ENCODE measurements at places on chromosomes 11 and 22. TPM values are rescaled to one million over a fixed set of nuclear protein-coding genes. Genes with fewer than 3 reads are reported as not detected.

GRCh38 chr11:43541993-43542392 lies 138.5 kb upstream of the HSD17B12 start:
- no peak for DNase-seq

- no peak for DNase-seq
These were observed 359.3 kb downstream of the TBC1D22A start for GRCh38 chr22:47121791-47122190.

DNA sequence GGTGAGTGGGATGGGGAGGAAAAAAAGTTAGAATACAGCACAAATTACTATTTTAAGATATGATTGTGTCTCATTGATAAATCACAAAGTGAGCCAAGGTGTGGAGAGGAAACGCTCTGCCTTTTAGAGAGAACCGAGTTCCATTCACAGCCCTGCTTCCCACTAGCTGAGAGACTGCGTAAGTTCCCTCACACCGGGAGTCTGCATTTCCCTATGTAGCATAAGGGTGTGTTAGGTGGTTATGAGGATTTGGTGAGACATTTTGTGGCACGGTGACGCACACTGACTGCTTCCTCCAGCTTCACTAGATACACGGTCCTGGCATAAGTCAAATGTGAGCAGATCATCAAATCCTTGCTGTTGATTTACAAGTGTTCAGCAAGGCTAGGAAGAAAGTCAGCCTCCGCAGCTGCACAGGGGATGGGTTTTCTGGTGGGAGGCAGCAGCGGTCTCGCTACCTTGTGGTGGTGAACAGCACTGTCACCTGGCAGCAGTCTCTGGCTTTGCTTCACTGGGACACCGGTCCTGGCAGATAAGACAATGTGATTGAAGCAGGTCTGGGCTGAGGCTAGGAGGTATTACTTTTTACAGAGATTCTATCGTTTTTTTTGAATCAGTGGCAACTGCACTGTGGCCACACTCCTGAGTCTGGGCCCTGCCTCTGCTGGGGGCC lies 312.2 kb upstream of the B3GAT1 start:
- no peak for DNase-seq

DNA sequence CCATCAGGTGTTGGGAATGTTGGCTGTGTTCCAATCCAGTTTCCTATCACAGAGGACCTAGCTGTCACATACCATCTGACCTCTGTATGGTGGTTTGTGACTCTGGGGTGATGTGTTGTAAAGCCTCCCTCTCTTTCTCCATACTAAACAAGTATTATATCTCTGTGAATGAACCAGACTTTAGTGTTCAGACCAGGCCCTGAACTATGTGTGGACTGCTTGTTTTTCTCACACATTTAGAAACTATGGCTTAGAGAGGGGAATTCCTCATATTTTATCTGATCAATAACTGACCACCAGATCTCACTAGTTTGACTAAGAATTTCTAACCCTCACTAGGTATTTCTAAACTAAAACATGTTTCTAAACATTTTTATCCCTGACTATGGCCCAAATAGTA lies 17.5 kb downstream of the NCR3LG1 start:
- no peak for DNase-seq

- DNase-seq: no peak
These were observed 15.9 kb downstream of the MCAT start for GRCh38 chr22:43127166-43127908.

GRCh38 chr11:10518891-10519290 lies 22.1 kb downstream of the RNF141 start:
- DNase-seq: no peak

DNA sequence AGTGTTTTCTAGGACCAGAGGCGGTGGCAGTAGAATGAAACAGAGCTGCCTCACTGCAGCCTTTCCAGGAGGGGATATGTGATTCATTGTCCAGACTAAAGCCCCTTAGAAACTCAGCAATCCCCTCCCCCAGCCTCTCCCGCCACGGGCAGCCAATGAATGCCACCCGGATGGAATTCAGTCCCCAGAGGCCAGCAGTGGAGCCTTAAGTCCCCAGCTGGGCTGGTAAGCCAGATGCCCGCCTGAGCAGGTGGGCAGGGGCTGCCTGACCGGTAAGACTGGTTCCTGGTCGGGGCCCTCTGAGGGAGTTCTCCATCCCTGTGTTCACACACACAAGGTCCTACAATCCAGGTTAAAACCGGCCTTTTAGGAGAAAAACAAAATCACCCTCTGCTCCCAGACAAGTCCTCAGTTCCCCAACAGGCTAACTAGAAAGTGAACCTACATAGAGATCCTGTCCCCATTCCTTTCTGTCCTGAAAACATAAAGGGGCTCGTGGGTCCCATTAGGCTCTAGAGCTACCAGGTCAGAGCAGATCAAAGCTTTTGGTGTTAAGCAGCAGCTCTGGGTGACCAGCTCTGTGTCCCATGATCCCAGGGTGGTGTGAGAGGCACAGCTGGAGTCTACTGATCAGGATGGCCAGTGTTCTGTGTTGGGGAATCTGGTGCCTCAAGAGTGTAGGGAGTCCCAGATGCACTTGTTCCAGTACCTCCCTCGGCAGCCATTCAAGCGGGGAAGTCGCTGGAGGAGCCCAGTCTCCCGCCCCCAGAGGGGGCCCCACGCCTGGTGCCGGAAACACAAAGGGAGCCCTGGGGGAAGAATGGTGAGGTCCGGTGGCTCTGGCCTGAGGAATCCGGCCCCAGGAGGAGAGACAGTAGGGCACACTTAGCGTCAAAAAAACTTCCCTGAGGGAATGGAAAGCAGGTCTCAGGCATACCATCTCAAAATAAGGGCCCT lies 2.6 kb downstream of the PATZ1 start:
- DNase-seq: no peak

GRCh38 chr11:78179459-78180071 lies 8.9 kb downstream of the KCTD21 start:
- DNase-seq: no peak

- DNase-seq: no peak
These were observed 36.1 kb downstream of the CDON start for GRCh38 chr11:126026579-126026978.

DNA sequence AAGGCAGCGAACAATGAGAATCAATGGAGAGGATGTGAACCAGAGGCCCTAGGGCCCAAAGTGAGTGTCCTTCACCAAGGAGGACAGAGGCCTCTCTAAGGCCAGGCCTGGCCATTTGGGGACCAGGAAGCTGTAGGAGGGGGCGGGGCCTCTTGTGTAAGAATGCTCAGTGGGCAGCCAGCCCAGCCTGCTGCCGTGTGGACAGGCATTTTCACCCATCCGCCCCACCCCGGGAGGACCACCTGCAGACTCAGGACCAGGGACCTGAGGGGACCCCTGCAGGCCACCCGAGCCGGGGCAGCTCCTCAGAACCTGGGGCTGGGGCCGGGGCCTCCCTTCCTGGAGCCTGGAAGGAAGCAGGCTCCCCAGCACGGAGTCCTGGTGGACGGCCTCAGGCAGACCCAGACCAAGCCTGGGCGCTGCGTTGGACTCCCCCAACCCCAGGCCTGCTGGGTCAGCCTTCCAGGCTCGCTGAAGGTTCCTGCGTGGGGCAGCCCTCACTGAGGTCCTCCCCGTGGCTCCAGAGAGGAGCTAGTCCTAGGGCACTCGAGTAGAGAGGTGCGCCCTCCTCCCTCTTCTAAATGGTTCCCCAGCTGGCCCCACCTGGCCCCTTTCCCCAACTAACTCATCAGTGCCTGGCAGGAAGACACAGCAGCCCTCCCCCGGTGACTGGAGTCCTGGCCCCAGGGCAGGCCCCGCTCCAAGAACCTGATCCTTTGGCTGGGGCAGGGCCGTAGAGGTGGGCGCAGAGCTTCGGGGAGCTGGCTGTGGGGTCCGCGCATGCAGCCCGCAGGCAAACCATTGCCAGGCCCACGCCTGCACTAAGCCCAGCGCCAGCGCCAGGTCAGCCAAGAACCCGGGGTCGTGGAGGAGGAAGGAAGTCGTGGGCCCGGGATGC lies 1.5 kb upstream of the TRABD start:
- DNase-seq: no peak

DNA sequence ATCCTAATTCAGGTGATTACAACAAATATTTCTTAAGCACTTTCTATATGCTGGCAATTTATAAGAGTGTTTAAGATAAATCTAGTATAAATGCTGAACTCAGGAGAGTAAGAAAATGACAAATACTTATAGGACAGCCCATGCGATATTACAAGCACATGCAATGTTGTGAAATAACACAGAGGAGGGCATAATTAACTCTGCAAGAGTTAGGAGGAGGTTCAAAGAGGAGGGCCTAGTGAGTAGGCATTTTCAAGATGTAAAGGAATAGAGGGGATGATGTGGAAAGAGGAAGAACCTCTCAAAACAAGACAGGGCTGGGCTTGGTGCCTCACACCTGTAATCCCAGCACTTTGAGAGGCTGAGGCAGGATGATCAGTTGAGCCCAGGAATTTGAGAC lies 37.1 kb upstream of the IL17RA start:
- DNase-seq: no peak

DNA sequence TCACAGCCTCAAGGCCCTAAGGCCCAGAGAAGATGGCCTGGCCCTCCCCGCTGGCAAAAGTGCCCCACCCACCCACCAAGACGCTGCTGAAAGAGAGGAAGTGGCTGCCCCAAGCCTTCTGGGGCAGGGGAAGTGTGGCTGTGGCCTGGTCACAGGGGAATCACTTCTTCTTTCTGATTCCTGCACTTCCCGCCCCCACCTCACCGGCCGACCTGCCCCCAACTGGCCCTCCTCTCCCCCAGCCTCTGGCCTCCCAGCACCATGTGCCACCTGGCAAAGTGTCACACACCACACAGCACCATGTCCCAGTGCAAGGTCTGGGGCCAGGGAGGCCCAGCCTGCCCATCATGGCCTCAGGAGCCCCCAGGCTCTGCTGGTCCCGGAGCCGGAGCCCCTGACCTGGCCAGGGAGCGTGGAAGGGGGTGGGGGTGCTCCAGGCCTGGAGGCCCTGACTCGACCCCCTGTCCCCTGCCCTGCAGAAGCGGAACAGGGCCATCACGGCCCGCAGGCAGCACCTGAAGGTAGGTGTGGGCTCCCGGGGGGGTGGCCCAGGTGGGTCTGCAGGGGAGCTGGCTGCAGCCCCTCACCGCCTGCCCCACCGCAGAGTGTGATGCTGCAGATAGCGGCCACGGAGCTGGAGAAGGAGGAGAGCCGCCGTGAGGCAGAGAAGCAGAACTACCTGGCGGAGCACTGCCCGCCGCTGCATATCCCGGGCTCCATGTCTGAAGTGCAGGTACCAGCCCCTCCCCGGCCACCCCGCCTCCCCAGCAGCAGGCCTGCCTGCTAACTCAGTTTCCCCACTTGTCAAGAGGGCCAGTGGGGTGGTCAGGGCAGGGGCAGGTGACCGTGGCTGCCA lies 1.4 kb downstream of the TNNI2 start:
- no peak for DNase-seq

DNA sequence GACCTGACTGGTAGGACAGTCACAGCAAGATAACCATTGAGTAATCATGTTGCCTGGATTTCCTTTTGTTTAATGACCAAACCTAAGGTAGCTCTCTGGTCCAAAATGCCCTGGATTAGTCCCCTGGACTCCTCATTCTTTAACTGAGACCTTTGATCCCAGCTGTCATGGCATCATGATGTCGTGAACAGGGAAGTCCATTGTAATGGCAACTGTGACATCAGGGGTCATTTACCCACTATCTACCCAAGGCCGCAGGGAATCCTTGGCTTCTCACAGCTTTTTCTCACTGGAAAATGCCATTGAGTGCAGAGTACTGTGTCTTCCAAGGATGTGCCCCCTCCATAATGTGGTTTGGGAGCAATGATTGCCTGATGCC lies 29.1 kb upstream of the IGLL5 start:
- no peak for DNase-seq

- no peak for DNase-seq
These were observed 119.2 kb downstream of the ARHGAP42 start for GRCh38 chr11:100806296-100806695.

GRCh38 chr22:40679964-40680818 lies 907 bp downstream of the MCHR1 start:
- no peak for DNase-seq

DNA sequence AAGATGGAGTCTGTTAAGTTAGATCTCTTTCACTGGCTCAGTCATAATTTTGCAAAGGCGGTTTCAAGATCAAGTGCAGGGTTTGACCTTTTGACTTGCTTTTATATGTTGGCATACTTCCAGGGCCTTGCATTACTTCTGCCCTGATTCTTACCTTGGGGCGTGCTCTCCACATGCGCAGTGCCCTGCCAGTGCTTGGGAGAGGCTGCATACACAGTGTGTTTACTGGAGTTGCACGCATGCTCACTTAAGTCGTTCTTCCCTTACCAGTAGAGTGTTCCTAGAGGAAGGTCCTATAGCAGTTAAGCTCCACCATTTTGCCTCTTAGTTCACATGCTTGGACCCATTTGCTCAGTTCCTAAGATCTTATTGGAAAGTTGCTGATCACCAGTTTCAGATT lies 21.0 kb upstream of the TMEM123 start:
- DNase-seq: no peak

- DNase-seq: no peak
These were observed 23.1 kb downstream of the VSTM5 start for GRCh38 chr11:93827363-93827762.

- no peak for DNase-seq
These were observed 27.6 kb upstream of the CEP295 start for GRCh38 chr11:93633835-93634234.

DNA sequence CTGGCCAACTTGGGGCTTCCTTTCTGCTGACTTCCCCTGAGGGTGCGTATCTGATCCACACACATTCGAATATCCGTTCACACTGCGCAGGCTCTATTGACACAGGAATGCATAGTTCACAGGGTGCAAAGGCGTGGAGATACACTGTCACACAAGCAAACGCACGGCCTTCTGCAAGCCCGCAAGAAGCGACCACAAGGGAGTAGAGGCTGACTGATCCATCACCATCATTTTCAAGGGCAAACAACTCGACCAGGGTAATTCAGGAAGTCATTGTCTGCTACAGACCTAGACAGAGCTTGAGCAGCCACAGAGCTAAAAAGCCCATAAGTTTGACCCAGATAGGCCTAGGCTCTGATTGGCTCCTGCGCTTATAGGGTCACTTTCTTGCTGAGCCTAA lies 392.3 kb downstream of the MN1 start:
- DNase-seq: no peak

GRCh38 chr11:12118949-12119348 lies 8.6 kb downstream of the MICAL2 start:
- no peak for DNase-seq

- DNase-seq: no peak
These were observed 150.3 kb upstream of the LARGE1 start for GRCh38 chr22:34070531-34070930.

OR8G1 gene
- not detected for polyA plus RNA-seq

CYTH4 gene
- polyA plus RNA-seq: 2.4 TPM

TCP11L1 gene
- 14.1 TPM for polyA plus RNA-seq

CEP126 gene
- 5.6 TPM for polyA plus RNA-seq

EPS8L2 gene
- polyA plus RNA-seq: 104 TPM

CCDC81 gene
- 1.3 TPM for polyA plus RNA-seq

PHOX2A gene
- not detected for polyA plus RNA-seq

EHBP1L1 gene
- 21.4 TPM for polyA plus RNA-seq

KCNJ1 gene
- 89.7 TPM for polyA plus RNA-seq

CNIH2 gene
- 3.3 TPM for polyA plus RNA-seq

C11orf91 gene
- polyA plus RNA-seq: not detected

OR51B5 gene
- polyA plus RNA-seq: 0.17 TPM

WNT7B gene
- 11.5 TPM for polyA plus RNA-seq

MGAT3 gene
- 22.8 TPM for polyA plus RNA-seq

KLHL35 gene
- polyA plus RNA-seq: 0.76 TPM

SMC1B gene
- polyA plus RNA-seq: 0.33 TPM

GAB4 gene
- polyA plus RNA-seq: not detected
